Dorsolateral prefrontal cortex (tissue), 122 donors: ENCODE measurements at places on chromosomes 5 and 9. TPM values are rescaled to one million over a fixed set of nuclear protein-coding genes. Genes with fewer than 3 reads are reported as not detected.

PCDHAC2 gene
- total RNA-seq, result 19.7 TPM

FAM153A gene
- total RNA-seq, result 135 TPM

HTR4 gene
- 5.7 TPM for total RNA-seq

DNA sequence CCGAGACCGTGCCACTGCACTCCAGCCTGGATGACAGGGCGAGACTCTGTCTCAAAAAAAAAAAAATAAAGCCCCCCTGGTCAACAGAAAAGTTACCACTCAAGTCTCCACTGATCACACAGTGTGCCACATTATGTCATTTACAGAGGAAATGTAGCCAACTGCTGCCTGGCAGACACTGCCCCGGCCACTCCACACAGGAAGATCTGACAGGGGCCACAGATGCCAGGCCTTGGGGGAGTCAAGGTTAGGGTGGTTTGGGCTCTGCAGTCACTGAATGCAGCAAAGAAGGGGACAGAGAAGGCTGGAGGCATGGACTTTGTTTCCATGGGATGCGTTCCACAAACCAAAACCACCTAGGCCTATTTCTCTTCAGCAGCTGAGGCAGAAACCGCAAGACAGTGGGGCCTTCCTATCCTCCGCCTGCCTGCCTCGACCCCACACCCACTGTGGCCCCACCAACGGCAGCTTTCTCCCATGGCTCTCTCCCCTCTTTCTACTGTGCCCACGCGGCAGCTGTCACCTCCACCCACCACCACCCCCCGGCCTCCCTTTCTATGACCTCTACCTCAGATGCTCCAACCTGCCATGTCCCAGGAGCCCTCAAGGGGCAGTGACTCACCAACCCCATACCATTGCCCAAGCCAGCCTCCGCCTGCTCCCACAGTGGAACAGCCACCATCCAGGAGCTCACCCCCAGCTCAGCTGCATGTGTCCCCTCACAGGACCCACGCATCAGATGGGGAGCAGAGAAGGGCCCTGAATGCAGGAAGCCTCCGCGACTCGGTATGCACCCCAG, 12.4 kb downstream of the IPPK start:
- DNase-seq, result no peak

- no peak for DNase-seq
These were observed 12.0 kb upstream of the WDR38 start for GRCh38 chr9:124841075-124841821.

DNA sequence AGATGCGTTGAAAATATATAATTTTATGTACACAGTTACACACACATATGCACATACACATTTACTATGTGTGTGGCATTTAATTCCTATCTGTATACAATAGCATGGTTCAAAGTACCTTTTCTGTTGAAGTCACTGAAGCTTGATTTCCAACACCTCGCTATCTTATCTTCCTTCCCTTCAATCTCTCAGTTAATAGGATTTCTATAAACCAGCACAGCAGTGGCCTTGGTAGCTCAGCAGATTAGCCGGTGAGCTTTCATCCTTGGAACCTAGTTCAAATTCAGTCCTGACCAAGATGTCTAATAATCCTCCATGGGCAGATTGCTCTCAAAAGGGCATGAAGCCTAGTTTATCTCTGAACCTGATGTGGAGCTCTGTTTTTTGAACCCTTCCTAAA, 2389.5 kb downstream of the MAT2B start:
- no peak for DNase-seq

DNA sequence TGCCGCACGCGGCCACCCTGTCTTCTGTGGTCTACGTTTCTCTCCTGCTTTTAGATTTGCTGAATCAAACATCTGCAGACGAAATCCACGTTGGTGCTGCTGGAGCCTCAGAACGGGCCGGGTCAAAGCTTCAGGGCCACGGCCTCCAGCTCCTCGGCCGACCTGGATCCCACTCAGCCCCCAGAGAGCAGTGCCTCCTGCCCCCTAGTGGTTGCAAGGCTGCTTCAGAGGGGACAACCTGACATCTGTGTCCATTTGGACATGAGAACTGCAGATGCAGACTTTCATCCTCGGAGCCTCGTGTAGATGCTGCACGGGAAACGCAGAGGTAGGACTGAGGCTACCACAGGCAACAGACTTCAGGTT, 23.0 kb upstream of the SLC6A3 start:
- DNase-seq, result no peak

- DNase-seq, result no peak
These were observed 80.5 kb downstream of the FNBP1 start for GRCh38 chr9:129962451-129962864.
